ENCODE measurements at places on chromosomes 7 and 10.

DNA sequence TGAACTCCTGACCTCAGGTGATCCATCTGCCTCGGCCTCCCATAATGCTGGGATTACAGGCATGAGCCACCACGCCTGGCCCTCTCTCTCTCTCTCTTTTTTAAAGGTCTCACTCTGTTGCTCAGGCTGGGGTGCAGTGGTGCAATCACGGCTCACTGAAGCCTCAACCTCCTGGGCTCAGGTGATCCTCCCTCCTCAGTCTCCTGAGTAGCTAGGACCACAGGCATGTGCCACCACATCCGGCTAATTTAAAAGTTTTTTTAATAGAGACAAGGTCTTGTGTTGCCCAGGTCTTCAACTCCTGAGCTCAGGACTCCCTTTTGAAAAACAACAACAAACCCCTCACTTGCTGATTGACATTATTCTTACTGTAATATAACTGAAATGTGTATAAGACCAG is 11.6 kb downstream of the PALD1 start:
- DNase-seq: no peak

GRCh38 chr7:36131499-36131898 is 21.6 kb upstream of the EEPD1 start:
- DNase-seq: no peak

GRCh38 chr10:79905322-79906314 is 43.3 kb downstream of the SFTPD start:
- no peak for DNase-seq

GRCh38 chr10:124351481-124352220 is 67.1 kb downstream of the OAT start:
- DNase-seq: no peak

- DNase-seq: no peak
Measured at GRCh38 chr7:70334871-70335270, 736.6 kb downstream of the AUTS2 start.

Measured in transverse colon (tissue), 4 donors.